Suppressor macrophage treated with lipopolysaccharide for 4 hours (primary cell): ENCODE measurements at places on chromosomes 3 and 15.

DNA sequence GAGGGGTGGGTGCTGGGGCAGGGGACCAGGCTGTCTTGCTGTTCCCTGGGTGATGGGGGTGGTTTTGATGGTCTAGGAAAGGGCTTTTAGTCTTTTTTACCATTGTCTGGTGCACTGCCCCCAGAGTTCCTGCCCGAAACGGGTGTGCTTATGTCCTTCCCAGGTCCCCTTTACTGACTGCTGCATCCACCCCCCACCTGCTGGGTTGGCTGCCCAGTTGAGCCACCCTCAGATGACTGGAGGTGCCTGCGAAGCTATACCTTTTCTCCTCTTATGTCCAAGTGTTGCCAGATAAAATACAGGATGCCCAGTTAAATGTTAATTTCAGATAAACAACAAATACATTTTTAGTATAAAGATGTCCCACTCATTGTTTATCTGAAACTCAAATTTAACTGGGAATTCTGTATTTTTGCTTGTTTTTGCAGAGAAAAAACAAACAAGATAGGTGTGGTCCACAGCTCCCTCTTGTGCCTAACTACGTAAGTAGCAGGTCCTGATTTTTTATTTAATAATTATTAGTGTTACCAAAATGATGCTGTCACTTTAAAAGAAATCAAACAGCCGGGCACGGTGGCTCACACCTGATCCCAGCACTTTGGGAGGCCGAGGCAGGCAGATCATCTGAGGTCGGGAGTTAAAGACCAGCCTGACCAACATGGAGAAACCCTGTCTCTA, 6.1 kb upstream of the RPP14 start:
- peak; percentile 33 for DNase-seq

GRCh38 chr15:68328443-68328842, 50.9 kb downstream of the FEM1B start:
- DNase-seq, result peak; percentile 23

- no peak for DNase-seq
Measured at GRCh38 chr3:122987736-122988319, 39.7 kb downstream of the SEMA5B start.

DNA sequence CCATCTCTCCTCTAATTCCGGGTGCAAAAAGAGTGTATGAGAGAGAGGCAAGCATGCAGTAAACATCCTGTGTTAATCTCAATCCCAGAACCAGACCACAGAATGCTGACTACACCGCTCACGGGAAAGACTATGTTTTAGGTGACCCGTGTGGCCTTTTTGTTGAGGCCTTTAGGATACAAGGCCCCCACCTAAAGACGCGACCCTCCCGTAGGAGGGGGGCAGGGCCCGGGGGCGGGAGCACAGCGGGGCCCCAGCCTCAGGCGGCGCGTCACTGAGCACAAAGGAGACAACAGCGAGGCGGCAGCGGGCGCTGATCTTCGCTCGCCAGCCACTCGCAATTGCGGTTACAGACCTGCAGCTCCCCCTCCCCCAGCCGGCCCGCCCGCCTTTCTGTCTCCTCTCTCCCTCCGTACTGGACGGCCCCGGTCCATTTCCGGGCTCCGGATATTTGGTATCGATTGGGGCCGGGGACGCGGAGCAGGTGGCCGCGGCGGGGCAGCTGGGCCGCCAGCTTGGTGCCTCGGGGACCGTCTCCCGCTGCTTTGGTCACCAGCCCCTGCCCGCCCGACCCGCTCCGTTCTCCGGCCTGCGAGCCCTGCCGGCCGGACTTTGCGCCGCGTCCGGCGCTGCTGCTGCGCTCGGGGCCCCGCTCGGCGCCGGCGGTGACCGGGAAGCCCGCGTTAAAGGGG, at the start of gene CCDC50:
Gene CCDC50 (plus strand): TSS at position 433 of the 692 bp plus-strand sequence. CDS start 281 bp downstream, outside the sequence.
- DNase-seq, result peak; percentile 69

GRCh38 chr3:164208821-164209220, 869.5 kb downstream of the SI start:
- DNase-seq, result no peak

DNA sequence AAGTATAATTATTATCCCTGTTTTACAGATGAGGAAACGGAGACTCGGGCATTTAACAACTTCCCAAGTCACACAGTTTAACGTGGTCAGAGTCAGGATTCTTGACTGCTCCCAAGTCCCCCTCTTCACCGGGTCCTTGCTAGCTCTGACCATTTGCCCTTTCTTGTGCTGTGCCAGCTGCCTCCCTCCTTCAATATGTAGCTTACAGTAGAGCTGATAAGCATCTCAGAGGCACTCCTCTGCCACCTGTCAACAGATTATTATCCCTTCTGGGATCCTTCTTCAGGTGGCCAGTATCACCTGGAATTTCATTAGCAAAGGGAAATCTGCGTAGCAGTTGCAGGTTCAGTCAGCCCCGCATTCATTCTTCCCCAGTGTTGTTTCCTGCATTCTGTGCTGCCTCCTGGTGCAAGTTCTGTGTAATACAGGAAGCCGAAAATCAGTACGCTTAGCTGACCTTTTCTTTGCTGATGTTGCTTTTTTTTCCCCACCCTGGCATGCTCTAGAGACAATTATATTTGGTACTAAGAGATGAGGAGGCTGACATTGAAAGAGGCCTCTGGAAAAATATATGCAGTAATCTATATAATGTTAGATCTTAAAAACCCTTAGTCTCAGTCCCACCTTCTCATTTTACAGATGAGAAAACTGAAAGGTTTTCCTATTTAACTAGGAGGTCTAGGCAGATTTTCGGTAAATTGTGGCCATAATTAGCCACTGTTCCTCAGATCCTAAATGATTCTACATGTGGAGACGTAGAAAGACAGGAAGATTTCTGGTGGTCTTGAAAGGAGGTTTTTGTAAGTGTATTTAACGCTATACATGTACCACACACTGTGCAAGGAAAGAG, 24.8 kb downstream of the TMOD2 start:
- peak; percentile 64 for DNase-seq

GRCh38 chr3:97949110-97949485, 23.1 kb downstream of the RIOX2 start:
- no peak for DNase-seq
